ENCODE measurements at places on chromosomes 5 and 9. TPM values are rescaled to one million over a fixed set of nuclear protein-coding genes. Genes with fewer than 3 reads are reported as not detected.

- H3K27ac ChIP-seq, result no peak overlapping the region
- peaks cover 6% of the 10 kb centered on the region for H3K4me1 ChIP-seq
- DNase-seq, result no peak
- H3K36me3 ChIP-seq, result no peaks in the 10 kb centered on the region
- H3K4me3 ChIP-seq, result no peak overlapping the region
- H3K27me3 ChIP-seq, result no peaks in the 10 kb centered on the region
These were observed 176.4 kb downstream of the ARRDC3 start for GRCh38 chr5:91206734-91207133.

DNA sequence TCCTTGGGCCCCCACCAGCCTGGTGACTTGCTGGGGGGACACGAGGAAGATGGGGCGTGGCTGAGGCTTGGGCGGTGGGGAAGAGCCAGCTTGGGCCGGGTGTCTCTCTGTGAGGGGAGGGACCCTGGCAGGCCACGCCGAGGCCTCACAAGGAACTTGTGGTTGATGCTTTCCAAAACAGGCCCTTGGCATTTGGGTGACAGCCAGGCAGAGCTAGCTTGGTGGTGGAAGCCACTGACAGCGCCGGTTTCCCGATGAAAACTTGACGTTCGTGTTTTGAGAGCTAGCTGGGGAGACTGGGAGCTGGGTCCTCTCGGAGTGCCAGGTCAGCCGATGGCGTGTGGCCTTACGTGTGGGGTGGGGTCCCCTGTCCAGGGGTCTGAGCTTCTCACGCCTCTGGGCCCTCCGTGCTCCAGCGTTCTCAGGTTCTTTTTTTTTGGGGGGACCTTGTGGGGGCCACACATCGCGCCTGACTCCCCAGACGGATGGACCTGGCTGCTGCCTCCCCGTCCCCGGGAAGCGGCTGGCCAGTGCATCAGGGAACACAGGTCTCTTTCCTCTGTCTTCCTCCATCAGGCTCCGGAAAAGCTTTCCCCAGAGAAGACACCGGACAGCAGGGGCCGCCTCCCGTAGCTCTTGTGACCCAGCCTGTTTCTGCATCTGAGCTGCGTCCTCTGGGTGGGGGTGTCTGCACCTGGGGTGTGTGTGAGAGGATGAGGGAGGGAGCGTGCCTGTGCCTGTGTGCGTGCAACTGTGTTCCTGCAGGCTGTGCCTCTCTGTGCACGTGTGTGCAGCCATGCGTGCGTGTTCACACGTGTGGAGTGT, 129.3 kb upstream of the LPCAT1 start:
- H3K36me3 ChIP-seq, result no peaks in the 10 kb centered on the region
- peaks cover 38% of the 10 kb centered on the region for H3K27me3 ChIP-seq
- peak overlapping the region; percentile 10 for H3K4me3 ChIP-seq
- peaks cover 7% of the 10 kb centered on the region for H3K4me1 ChIP-seq
- no peak overlapping the region for H3K27ac ChIP-seq
- no peak for DNase-seq

DNA sequence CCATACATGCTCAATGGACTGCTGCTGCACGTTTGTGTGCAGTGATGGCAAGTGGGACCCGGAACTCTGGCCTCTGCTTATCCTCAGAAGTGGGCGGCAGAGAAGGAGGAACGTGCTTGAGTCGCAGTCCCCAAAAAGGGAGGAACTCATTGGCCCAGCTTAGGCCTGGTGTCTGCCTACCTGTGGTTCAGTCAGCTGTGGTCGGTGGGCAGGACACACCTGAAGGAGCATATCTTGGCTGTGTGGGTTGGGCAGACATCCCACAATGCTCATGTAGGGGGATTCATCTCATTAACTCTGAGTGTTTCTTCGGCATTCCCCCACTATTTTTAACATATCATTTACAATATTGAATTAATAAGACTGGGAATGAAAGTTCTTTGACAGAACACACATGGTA, 122.9 kb upstream of the IL12B start:
- H3K27me3 ChIP-seq, result peaks cover 6% of the 10 kb centered on the region
- no peaks in the 10 kb centered on the region for H3K4me1 ChIP-seq
- H3K27ac ChIP-seq, result no peak overlapping the region
- H3K4me3 ChIP-seq, result no peak overlapping the region
- no peak for DNase-seq

GRCh38 chr5:145778144-145778900, 56.8 kb downstream of the PRELID2 start:
- H3K27ac ChIP-seq, result no peak overlapping the region
- DNase-seq, result no peak
- H3K4me1 ChIP-seq, result peaks cover 11% of the 10 kb centered on the region
- H3K36me3 ChIP-seq, result no peaks in the 10 kb centered on the region
- no peak overlapping the region for H3K4me3 ChIP-seq

GRCh38 chr9:16198996-16199395, 646.2 kb downstream of the CCDC171 start:
- no peak for DNase-seq
- no peak overlapping the region for H3K4me3 ChIP-seq
- no peak overlapping the region for H3K27ac ChIP-seq

GRCh38 chr5:157475432-157475831, 15.4 kb downstream of the NIPAL4 start:
- DNase-seq, result no peak
- no peak overlapping the region for H3K27ac ChIP-seq
- H3K27me3 ChIP-seq, result no peaks in the 10 kb centered on the region
- peaks cover 30% of the 10 kb centered on the region for H3K36me3 ChIP-seq
- peaks cover 34% of the 10 kb centered on the region for H3K4me1 ChIP-seq
- H3K4me3 ChIP-seq, result no peak overlapping the region

DNA sequence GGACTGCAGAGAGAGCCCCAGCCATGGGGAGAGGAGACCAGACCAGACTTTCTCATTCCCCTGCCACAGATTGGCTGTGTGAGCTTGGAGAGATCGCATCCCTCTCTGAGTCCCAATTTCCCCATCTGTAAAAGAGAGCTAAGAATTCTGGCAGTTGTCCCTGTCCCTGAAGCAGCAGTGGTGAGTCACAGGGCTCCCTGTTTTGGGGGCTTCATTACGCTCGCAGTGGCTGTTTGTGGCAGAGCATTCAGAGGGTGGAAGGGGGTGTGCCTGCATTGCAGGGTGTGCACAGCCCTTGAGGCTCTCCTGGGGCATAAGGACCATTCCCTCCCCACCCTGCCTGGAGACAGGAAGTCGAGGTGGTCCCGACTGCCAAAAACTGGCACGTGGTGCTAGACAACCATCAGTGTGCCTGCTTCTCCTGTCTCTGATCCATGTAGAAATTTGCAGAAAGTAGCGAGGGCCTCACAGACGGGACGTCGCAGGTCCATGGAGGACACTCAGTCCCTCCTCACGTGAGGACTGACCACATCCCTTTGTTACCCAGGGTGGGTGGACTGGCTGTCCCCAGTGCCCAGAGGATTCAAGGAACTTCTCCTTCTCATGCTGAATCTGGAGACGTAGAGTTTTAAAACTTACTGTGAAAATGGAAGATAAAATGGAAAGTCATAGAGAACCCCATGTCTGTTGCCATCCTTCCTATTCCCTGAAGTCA, 35.3 kb downstream of the HRH2 start:
- no peak for DNase-seq
- peaks cover 46% of the 10 kb centered on the region for H3K4me1 ChIP-seq
- peak overlapping the region; percentile 50 for H3K27ac ChIP-seq

DNA sequence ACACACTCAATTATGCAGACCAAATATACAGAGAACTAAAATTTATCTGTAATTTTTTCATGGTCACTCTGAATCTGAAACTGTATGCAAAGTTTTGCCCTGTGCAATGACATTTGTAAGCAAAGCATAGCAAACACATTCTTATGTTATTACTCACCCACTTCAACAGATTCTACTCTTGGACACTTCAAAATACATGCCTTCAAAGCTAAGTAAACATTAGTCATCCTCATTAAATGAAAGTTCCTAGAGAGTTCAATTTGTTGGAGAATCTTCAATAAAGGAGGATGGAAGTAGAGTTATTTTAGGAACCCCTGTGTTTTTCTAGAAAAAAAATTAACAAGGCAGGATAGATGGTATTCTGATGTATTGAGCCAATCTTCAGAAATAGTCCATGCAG, 639.7 kb upstream of the C9orf72 start:
- H3K27ac ChIP-seq, result no peak overlapping the region
- no peaks in the 10 kb centered on the region for H3K4me1 ChIP-seq
- no peak for DNase-seq
- H3K36me3 ChIP-seq, result no peaks in the 10 kb centered on the region
- no peaks in the 10 kb centered on the region for H3K27me3 ChIP-seq
- H3K4me3 ChIP-seq, result no peak overlapping the region

SLC6A18 gene
- not detected for polyA plus RNA-seq

DNA sequence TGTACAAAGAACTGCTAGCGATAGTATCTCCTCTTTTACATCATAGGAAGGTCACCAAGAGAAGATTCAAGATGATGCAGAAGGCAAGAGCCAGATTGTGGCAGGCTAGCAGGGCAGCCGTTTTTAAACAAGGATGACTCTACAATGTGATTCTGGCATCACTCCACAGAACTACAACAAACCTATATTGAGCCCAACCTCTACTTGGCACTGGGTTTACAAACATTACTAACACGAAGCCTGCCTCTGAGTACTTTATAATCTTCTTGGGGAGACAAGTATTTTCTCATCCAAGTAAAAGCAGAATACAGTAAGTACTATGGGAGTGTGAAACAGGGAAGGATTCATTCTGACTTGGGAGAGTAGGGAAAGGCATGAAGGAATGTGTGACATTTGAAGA, 448.6 kb downstream of the ZNF608 start:
- H3K4me1 ChIP-seq, result no peaks in the 10 kb centered on the region
- no peak for DNase-seq
- no peak overlapping the region for H3K4me3 ChIP-seq
- no peak overlapping the region for H3K27ac ChIP-seq
- no peaks in the 10 kb centered on the region for H3K27me3 ChIP-seq

SLC6A19 gene
- polyA plus RNA-seq, result not detected

GRCh38 chr9:81141961-81142360, 547.4 kb downstream of the TLE1 start:
- no peak overlapping the region for H3K27ac ChIP-seq
- no peaks in the 10 kb centered on the region for H3K36me3 ChIP-seq
- no peak overlapping the region for H3K4me3 ChIP-seq
- no peaks in the 10 kb centered on the region for H3K27me3 ChIP-seq

OTP gene
- not detected for polyA plus RNA-seq

DNA sequence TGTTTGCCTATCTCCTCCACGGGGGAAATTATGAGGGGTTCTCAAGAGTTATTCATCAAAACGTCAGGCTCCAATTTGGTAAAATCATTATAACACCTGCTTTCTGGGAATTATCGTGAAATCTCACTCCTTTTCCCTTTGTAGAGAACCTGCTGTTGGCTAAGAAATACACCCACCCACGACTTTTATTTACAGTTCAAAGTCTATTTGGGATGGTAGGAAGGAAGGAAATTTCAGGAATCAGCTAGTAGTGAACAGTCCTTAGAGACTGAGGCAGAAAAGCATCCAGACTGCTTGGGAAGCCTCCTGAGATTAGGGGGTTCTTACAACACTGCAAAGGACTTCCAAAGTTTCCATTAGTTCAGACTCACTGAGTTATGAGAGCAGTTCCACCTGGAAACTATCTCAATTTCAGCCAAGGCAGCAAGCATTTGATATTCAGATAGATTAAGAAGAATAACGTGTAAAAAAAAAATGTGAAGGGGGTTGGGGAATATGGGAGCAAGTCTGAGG, 9.4 kb upstream of the SPDL1 start:
- no peaks in the 10 kb centered on the region for H3K27me3 ChIP-seq
- H3K27ac ChIP-seq, result no peak overlapping the region
- no peak for DNase-seq
- no peaks in the 10 kb centered on the region for H3K4me1 ChIP-seq
- H3K4me3 ChIP-seq, result no peak overlapping the region

GRCh38 chr9:82454509-82455190, 466.1 kb downstream of the SPATA31D1 start:
- no peak for DNase-seq
- H3K4me1 ChIP-seq, result no peaks in the 10 kb centered on the region
- no peak overlapping the region for H3K27ac ChIP-seq

- no peak overlapping the region for H3K4me3 ChIP-seq
- DNase-seq, result no peak
- H3K27me3 ChIP-seq, result no peaks in the 10 kb centered on the region
- no peaks in the 10 kb centered on the region for H3K4me1 ChIP-seq
- H3K27ac ChIP-seq, result no peak overlapping the region
These were observed 298.5 kb upstream of the CDH18 start for GRCh38 chr5:20286512-20286911.

GRCh38 chr5:61906820-61907219, 399.2 kb upstream of the KIF2A start:
- DNase-seq, result no peak

DNA sequence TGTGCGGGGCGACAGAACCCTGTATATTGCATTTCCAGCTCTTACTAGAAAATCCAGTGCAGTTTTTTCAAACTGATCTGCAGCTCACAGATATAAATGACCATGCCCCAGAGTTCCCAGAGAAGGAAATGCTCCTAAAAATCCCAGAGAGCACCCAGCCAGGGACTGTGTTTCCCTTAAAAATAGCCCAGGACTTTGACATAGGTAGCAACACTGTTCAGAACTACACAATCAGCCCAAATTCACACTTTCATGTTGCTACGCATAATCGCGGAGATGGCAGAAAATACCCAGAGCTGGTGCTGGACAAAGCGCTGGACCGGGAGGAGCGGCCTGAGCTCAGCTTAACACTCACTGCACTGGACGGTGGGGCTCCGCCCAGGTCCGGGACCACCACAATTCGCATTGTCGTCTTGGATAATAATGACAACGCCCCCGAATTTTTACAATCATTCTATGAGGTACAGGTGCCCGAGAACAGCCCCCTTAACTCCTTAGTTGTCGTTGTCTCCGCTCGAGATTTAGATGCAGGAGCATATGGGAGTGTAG, 786 bp downstream of the PCDHB5 start:
- peak overlapping the region; percentile 60 for H3K4me3 ChIP-seq
- no peaks in the 10 kb centered on the region for H3K27me3 ChIP-seq
- DNase-seq, result no peak
- H3K36me3 ChIP-seq, result no peaks in the 10 kb centered on the region

DNA sequence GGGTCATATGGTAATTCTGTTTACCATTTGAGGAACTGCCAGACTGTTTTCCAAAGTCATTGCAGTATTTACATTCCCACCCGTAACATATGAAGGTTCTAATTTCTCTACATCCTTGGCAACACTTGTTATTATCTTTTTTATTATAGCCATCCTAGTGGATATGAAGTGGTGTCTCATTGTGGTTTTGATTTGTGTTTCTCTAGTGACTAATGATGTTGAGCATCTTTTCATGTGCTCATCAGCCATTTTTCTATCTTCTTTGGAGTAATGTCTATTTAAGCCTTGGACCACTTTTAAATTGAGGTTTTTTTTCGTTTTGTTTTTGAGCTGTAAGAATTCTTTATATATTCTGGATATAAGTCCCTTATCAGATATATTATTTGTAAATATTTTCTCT, 132.8 kb upstream of the RUSC2 start:
- H3K27ac ChIP-seq, result no peak overlapping the region
- no peak for DNase-seq
- no peaks in the 10 kb centered on the region for H3K4me1 ChIP-seq
- H3K36me3 ChIP-seq, result no peaks in the 10 kb centered on the region
- no peaks in the 10 kb centered on the region for H3K27me3 ChIP-seq

PPP1R26 gene
- 8.9 TPM for polyA plus RNA-seq

GRCh38 chr9:86708918-86709835, 238.1 kb downstream of the GAS1 start:
- H3K4me3 ChIP-seq, result no peak overlapping the region
- no peaks in the 10 kb centered on the region for H3K36me3 ChIP-seq
- H3K4me1 ChIP-seq, result peaks cover 5% of the 10 kb centered on the region
- no peak for DNase-seq
- H3K27ac ChIP-seq, result no peak overlapping the region

HAPLN1 gene
- polyA plus RNA-seq, result 0.07 TPM
